Naive thymus-derived CD4-positive, alpha-beta T cell (primary cell): ENCODE measurements at places on chromosomes 2 and 18. TPM values are rescaled to one million over a fixed set of nuclear protein-coding genes. Genes with fewer than 3 reads are reported as not detected.

Gene DPP10
- not detected for total RNA-seq

Gene SERPINB12
- total RNA-seq = not detected

Gene ABHD3
- total RNA-seq = 43.6 TPM

Gene ZNF804A
- not detected in 2 replicates for total RNA-seq

Gene SGO2
- 29.3 and 32.3 TPM in 2 replicates for total RNA-seq

Gene CYS1
- not detected for total RNA-seq

Gene CELF4
- not detected for total RNA-seq

Gene CXCR1
- total RNA-seq = not detected

Gene DNER
- not detected in 2 replicates for total RNA-seq

GRCh38 chr18:45876161-45876560, 50.7 kb downstream of the SIGLEC15 start:
- no peak overlapping the region for H3K27ac ChIP-seq
- no peak overlapping the region for H3K4me3 ChIP-seq
- no peaks in the 10 kb centered on the region for H3K27me3 ChIP-seq
- peaks cover 55% of the 10 kb centered on the region for H3K36me3 ChIP-seq
- no peak for DNase-seq
- peaks cover 12% of the 10 kb centered on the region for H3K4me1 ChIP-seq

DNA sequence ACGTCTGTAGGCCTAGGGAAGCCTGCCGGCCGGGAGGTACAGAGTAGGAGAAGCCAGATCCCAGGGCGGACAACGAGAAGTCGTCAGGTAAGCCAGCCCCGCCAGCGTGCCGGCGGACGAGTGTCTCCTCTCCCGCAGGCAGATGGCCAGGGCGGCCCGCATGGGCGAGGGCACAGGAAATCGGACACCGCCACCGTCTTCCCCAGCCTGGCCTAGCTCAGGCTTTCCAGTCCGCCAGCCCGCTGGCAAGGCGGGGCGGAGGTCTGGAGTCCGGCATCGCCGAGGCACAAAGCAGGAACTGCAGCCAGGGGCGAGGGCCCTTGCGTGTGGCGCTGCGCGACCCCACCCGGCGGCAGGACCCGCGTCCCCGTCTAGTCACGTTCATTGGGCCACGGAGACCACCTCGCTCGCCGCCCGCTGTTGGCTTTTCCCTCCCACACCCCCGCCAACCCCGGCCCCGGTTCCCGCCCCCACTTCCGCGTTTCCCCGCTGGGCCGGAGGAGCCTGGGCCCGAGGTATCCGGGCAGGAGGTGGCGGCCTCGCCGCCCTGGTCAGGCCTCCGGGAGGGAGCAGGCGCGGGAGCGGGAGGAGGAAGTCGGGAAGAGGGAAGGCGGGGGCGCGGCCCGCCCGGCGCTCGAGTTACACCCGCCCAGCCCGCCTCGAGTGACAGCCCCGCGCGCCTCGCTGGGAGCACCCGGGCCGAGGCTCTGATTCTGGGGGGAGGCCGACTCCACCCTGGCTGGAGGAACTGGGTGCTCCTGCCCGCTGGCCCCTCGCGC, at the start of gene GPD2:
TSS of gene GPD2 (plus strand) at position 662 of the 779 bp plus-strand sequence. CDS start 39,727 bp downstream, outside the sequence.
- H3K27ac ChIP-seq = peak within 1 kb of the TSS; percentile 71
- peak; percentile 47 for DNase-seq
- H3K4me1 ChIP-seq = peaks cover 16% of the 10 kb centered on the region
- H3K36me3 ChIP-seq = no peaks in the 10 kb centered on the region

DNA sequence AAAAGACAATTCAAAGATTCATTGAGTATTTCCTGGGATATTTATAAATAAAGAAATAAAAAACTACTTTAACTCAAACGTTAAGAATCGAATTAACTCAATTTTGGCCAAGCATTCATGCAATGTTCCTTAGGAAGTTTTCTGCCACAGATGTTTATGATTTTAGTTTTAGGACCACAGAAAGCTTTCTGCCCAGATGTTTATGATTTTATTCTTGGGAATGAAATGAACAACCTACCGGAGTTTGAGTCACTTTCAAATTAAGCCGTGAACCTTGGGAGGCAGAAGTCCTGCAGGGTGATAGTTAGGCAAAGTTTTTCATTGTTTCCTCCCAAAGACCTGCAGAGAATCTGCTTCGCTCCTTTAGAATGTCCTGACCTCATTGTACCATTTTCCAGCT, 34.7 kb upstream of the MBP start:
- H3K27me3 ChIP-seq = no peaks in the 10 kb centered on the region
- no peaks in the 10 kb centered on the region for H3K36me3 ChIP-seq
- no peak for DNase-seq
- no peak overlapping the region for H3K27ac ChIP-seq
- H3K4me1 ChIP-seq = no peaks in the 10 kb centered on the region
- H3K4me3 ChIP-seq = no peak overlapping the region

GRCh38 chr2:96333708-96334107, 1.9 kb upstream of the NCAPH start:
- DNase-seq = no peak
- H3K36me3 ChIP-seq = no peaks in the 10 kb centered on the region
- peaks cover 13% of the 10 kb centered on the region for H3K4me1 ChIP-seq
- H3K4me3 ChIP-seq = no peak overlapping the region

DNA sequence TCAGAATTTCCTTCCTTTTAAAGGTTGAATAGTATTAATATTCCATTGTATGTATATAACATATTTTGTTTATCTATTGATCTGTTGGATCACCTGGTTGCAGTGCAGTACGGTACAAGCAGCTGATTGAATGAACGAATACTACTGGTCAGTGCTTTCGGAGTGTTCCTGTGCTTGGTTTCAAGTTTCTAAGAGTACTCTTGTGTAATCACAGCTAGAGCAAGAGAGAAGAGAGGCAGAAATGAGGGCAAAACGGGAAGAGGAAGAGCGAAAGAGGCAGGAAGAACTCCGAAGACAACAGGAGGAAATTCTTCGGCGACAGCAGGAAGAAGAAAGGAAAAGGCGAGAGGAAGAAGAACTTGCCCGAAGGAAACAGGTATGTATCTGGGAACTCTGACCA, 40.3 kb upstream of the KCNJ13 start:
- no peak overlapping the region for H3K4me3 ChIP-seq
- no peak overlapping the region for H3K27ac ChIP-seq
- H3K27me3 ChIP-seq = no peaks in the 10 kb centered on the region

DNA sequence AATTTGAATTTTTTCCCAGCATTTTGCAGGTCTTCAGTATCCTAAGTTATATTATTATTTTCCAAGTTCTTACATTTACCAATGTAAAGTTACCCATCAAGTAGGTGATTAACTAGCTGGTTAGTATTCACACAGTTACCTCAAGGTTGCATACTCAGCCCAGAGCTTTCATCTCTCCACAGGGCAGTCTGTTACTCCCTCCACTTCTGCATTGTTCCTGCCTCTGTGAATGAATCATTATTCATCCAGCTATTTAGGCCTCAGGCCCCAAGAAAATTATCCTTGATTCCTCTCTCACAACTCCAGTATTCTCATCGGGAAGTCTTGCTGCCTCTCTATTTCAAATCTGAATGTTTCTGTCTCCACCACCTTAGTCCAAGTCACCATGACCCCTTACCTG, 92.2 kb downstream of the SMC6 start:
- no peak overlapping the region for H3K4me3 ChIP-seq
- no peak overlapping the region for H3K27ac ChIP-seq
- no peaks in the 10 kb centered on the region for H3K4me1 ChIP-seq
- no peaks in the 10 kb centered on the region for H3K27me3 ChIP-seq

GRCh38 chr2:12821656-12822055, 104.9 kb downstream of the TRIB2 start:
- peaks cover 16% of the 10 kb centered on the region for H3K4me1 ChIP-seq
- H3K36me3 ChIP-seq = no peaks in the 10 kb centered on the region
- H3K4me3 ChIP-seq = no peak overlapping the region
- no peaks in the 10 kb centered on the region for H3K27me3 ChIP-seq
- no peak for DNase-seq

GRCh38 chr2:144493027-144493809, 26.7 kb downstream of the ZEB2 start:
- H3K36me3 ChIP-seq = no peaks in the 10 kb centered on the region
- no peak for DNase-seq
- no peak overlapping the region for H3K27ac ChIP-seq

GRCh38 chr2:165593081-165593480, 123.6 kb downstream of the CSRNP3 start:
- no peaks in the 10 kb centered on the region for H3K36me3 ChIP-seq
- H3K4me3 ChIP-seq = no peak overlapping the region

GRCh38 chr2:226031647-226032501, 632.4 kb downstream of the NYAP2 start:
- H3K4me3 ChIP-seq = no peak overlapping the region
- H3K27me3 ChIP-seq = no peaks in the 10 kb centered on the region
- no peaks in the 10 kb centered on the region for H3K4me1 ChIP-seq
- H3K27ac ChIP-seq = no peak overlapping the region
- H3K36me3 ChIP-seq = no peaks in the 10 kb centered on the region
- no peak for DNase-seq

- H3K27me3 ChIP-seq = no peaks in the 10 kb centered on the region
- no peak overlapping the region for H3K27ac ChIP-seq
- H3K4me3 ChIP-seq = no peak overlapping the region
- H3K36me3 ChIP-seq = no peaks in the 10 kb centered on the region
- DNase-seq = no peak
- no peaks in the 10 kb centered on the region for H3K4me1 ChIP-seq
Observed at GRCh38 chr2:239693330-239693729, 292.5 kb upstream of the HDAC4 start.

GRCh38 chr18:76686737-76687231, 135.6 kb upstream of the ZNF236 start:
- no peaks in the 10 kb centered on the region for H3K27me3 ChIP-seq
- DNase-seq = peak; percentile 19
- H3K4me1 ChIP-seq = no peaks in the 10 kb centered on the region
- H3K27ac ChIP-seq = no peak overlapping the region

DNA sequence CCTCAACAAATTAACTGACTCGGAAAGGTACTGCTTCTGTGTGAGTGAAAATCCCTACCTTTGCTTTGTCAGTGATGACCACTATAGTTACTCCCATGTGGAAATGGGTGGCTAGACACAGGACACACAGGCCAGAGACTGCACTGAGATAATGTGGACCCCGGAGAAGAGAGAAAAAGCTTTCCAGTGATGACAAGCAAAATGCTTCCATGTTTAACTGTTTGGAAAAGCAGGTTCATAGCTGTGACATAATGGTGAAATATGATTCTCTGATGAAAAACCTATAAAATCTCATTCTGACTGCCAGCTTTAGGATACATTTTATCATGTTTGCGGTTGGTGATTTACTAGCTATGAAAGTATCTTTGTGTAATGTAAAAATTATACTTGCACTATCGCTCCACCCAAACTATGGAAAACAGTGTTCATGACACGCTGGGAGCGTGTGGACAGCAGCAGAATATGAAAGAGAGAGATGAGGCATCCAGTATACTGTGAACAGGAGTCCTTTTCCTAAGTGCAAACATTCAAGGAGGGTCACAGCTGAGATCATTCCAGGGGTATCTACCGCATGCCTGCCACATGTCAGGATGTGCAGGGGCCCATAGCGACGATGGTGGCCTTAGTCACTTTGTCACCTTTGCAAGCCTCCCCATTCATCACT, 782.7 kb upstream of the SOX11 start:
- H3K27me3 ChIP-seq = no peaks in the 10 kb centered on the region
- no peak overlapping the region for H3K4me3 ChIP-seq
- no peak for DNase-seq
- no peaks in the 10 kb centered on the region for H3K4me1 ChIP-seq

- no peak overlapping the region for H3K4me3 ChIP-seq
- no peak overlapping the region for H3K27ac ChIP-seq
- no peak for DNase-seq
- no peaks in the 10 kb centered on the region for H3K4me1 ChIP-seq
- H3K27me3 ChIP-seq = no peaks in the 10 kb centered on the region
- no peaks in the 10 kb centered on the region for H3K36me3 ChIP-seq
Observed at GRCh38 chr18:13477147-13477683, 249.1 kb downstream of the FAM210A start.

GRCh38 chr2:19848952-19849351, 52.8 kb downstream of the TTC32 start:
- no peaks in the 10 kb centered on the region for H3K27me3 ChIP-seq
- H3K4me3 ChIP-seq = no peak overlapping the region
- no peaks in the 10 kb centered on the region for H3K36me3 ChIP-seq
- H3K4me1 ChIP-seq = no peaks in the 10 kb centered on the region

DNA sequence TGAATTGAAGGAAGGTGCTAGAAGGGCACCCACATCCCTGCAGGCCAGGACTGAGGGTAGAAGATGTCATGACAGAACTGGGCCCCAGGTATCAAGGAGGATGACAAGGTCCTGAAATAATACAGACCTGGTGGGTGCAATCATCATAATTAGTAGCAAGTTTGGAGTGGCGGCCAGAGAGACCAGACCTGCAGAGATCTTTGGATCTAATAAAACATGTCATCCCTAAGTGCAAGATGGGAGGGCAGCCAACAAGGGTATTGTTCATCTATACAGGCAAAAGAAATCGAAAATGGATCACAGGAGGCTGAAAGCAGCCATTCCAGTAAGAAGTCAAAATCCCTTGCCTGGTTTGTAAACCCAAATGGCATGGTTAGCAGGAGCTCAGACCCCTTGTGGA, 111.3 kb upstream of the BOD1L2 start:
- no peaks in the 10 kb centered on the region for H3K4me1 ChIP-seq
- H3K27ac ChIP-seq = no peak overlapping the region
- H3K4me3 ChIP-seq = no peak overlapping the region
- no peaks in the 10 kb centered on the region for H3K36me3 ChIP-seq
- no peaks in the 10 kb centered on the region for H3K27me3 ChIP-seq
- DNase-seq = no peak

GRCh38 chr2:45778720-45779171, 127.3 kb downstream of the PRKCE start:
- no peak overlapping the region for H3K4me3 ChIP-seq
- DNase-seq = peak; percentile 52
- no peaks in the 10 kb centered on the region for H3K27me3 ChIP-seq
- no peak overlapping the region for H3K27ac ChIP-seq
- no peaks in the 10 kb centered on the region for H3K4me1 ChIP-seq

DNA sequence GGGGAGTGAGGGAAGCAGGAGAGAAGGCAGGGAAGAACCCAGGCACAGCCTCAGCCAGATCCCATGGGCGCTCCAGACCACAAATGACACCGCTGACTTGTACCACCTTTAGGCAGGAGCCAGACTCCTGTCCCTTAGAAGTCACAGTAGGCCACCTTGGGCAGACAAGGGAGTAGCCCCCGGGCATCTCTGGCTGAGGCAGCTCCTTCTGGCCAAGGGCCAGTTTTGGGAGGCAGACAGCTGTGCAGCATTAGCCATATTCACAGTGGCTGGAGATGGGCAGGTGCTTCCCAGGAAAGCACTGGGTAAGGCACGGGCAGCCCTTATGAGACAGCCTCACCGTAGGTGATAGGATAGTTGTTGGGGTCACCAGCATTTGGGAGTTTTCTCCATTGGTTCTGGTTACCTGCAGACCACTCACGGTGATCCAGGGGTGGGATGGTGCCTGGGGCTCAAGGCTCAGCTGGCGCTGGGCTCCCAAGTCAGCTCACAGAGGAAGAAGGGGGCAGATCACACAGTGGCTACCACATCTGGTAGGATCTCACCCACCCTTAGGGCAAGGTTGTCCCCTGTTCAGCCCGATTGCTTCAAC, 2.1 kb downstream of the ASTL start:
- DNase-seq = no peak
- no peaks in the 10 kb centered on the region for H3K27me3 ChIP-seq
- no peaks in the 10 kb centered on the region for H3K36me3 ChIP-seq
- H3K4me1 ChIP-seq = peaks cover 3% of the 10 kb centered on the region
